ENCODE measurements at places on chromosomes 1 and 21.

GRCh38 chr1:94279462-94279861 is 42.1 kb upstream of the ARHGAP29 start:
- no peak for DNase-seq

GRCh38 chr1:19980314-19980713 is 896 bp upstream of the PLA2G2A start:
- DNase-seq: no peak

GRCh38 chr1:217133958-217134856 is 411.0 kb upstream of the ESRRG start:
- DNase-seq: peak; percentile 31

DNA sequence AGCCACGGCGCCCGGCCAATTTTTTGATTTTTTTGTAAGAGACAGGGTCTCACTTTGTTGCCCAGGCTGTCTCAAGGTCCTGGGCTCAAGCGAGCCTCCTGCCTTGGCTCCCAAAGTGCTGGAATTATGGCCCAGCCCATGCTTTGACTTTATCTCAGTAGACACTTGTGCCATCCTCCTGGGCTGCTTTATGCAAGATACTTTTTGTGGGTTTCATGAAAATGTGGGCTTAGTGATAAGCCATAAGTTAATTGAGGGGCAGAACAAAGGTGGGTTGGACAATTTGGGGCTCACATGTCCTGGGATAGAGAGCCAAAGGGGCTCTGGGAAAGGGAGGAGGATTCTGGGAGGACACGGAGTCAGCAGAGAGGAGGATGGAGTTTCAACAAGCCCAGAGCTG is 22.0 kb downstream of the ALPL start:
- no peak for DNase-seq

DNA sequence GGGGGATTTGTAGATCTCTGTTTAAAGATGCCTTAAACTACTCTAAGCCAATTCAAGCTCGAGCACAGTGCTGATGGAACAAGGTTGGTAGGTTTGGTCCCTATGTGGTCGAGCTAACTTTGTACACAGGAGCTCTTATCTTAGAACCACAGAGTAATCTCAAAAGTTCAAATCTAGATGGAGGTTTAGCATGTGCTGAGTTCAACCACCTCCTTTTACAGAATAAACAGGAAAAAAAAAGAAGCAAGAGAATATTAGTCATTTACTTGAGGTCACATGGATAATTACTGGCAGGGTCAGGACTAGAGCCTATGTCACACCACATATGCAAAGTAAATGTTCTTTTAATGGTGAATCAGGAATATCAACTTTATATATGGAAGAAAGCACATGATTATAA is 86.2 kb downstream of the DTL start:
- no peak for DNase-seq

DNA sequence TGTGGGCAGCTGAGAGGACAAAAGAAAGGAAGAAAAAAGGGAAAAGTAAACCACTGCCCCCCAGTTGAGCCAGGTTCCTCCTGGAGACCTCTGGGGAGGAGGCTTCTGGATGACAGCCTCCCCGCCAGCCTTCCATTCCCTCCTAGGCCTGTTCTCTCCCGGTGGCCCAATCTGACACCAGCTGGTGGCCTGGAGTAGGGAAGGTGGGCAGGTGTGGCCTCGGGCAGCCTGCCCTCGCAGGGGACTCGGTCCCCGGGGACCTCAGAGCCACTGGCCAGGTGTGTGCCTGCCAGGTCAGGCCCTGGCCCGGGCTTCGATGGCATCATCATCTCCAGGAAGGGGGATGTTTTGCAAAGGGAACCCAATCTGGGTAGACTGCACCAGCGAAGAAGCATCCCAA is 159.0 kb downstream of the CASZ1 start:
- no peak for DNase-seq

DNA sequence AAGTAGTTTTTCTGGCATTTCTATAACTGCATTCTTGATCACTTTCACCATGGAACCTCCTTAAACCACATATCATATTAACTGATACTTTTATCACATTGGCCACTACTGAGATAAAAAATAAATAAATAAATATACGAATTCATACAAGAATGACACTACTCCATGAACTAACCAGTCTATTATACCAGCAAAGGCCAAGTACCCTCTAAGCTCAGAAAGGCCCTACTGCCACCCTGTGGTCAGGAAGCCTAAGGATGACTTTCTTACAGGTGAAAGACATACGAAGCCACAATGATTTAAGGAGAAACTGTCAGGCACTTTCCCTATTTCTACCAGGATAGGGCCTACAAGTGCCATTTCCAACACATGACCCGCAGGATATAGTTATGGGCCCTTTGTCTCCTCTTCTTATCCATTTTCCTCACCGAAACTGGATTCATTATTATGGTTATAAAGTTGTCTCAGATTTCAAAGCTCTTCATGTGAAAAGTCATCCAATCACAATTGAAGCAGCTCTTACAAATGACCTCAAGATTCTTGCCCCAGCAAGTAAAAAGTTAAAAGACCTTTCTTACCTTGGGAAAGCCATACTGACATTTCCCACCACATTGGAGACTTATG is 23.9 kb downstream of the DNAJC8 start:
- peak; percentile 47 for DNase-seq

DNA sequence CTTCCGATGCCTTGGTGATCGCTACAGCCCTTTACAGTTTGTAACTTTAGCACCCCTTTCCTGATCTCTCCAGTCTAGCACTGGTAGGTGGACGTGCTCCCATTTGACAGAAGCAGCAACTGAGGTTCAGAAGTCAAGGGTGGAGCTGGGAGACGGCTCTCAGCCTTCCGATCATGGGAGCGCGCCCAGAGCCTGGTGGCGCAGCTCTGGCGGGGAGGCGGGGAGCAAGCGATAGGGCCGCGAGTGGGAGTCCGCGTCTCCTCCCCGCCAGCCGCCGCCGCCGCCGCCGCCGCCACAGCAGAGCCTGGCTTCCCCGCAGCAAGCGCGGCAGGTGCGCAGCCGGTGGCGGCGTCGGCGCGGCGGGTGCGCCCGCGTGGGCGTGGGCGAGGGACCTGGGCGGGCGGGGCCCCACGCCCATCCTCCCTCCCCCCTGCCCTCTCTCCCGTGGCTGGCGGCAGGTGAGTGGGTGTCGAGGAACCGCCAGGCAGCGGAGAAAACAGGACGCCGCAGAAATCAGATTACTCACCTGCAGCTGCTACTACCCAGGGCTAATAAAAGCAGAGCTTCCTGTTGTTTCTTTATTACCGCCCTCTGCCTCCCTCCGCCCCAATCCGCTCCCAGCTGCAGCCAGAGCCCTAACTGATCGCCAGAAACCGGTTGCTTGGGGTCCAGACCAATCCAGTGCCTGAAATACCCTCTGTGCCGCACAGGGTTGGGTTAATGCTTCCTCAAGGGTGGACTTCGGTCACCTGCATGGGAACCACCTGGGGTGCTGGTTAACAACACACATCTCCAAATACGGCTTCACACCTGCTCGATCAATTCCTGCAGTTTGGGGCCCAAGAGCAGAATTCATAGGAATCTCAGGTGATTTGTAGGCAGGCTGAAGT is 60.2 kb upstream of the ID3 start:
- no peak for DNase-seq

- DNase-seq: no peak
Observed at GRCh38 chr21:29682800-29683199, 257.0 kb downstream of the GRIK1 start.

- DNase-seq: peak; percentile 58
Observed at GRCh38 chr1:78839704-78840277, 166.7 kb downstream of the ADGRL4 start.

- DNase-seq: no peak
Observed at GRCh38 chr1:26234644-26235370, 807 bp downstream of the CEP85 start.

- no peak for DNase-seq
Observed at GRCh38 chr1:103218369-103218768, 110.0 kb upstream of the COL11A1 start.

GRCh38 chr1:245099401-245099800 is 55.4 kb upstream of the KIF26B start:
- no peak for DNase-seq

DNA sequence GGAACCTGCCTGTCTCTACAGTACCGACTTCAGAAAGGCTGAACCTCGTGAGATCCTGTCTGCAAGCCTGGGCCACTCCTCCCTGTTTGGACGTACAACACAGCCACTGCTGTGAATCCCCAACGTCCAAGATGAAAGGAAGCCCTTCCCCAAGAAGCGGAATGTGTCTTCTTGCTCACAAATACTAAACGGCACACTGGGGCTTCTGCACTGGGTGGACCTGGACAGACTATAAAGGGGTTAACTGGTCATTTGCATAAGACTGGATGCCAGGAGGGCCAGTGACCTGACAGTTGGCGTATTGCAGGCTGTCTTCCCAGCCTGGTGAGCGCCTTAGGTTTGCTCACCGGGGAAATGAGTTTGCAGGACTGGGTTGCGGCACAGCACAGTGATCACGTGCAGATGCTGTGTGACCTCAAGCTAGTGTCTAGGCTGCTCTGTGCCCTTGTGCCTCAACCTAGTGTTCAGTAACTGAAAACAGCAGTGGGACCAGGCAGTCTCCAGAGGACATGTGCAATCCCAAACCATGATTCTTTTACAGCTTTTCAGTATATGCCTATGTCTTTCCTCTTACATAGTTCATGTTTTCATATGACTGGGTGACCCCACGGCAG is 19.5 kb upstream of the AJAP1 start:
- DNase-seq: no peak

GRCh38 chr1:43279666-43280065 is 5.7 kb downstream of the C1orf210 start:
- no peak for DNase-seq

GRCh38 chr1:174809755-174810280 is 189.9 kb upstream of the CACYBP start:
- DNase-seq: no peak

- no peak for DNase-seq
Observed at GRCh38 chr1:204524986-204525385, 8.8 kb downstream of the MDM4 start.

GRCh38 chr1:31798433-31799195 is 17.2 kb downstream of the SPOCD1 start:
- no peak for DNase-seq

GRCh38 chr1:224563666-224564065 is 52.5 kb upstream of the CNIH3 start:
- no peak for DNase-seq

DNA sequence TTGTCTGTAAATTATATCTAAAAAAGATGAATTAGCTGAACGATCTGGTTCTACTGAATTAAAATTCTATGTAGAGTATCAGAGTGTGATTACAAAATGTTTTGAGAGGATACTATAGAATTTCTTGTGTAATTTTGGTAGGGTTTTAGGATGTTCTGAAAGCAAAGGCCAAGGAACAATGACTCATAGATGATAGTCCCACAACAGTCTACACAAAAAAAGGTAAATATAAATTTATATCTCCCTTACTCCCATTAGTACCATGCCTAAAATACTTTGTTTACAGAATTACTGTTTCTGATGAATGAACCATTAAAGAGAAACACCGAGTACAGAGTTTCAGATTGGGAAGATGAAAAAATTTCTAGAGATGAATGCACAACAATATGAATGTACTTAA is 9.5 kb downstream of the EDEM3 start:
- DNase-seq: no peak

- no peak for DNase-seq
Observed at GRCh38 chr1:229973297-229973612, 93.8 kb upstream of the GALNT2 start.

DNA sequence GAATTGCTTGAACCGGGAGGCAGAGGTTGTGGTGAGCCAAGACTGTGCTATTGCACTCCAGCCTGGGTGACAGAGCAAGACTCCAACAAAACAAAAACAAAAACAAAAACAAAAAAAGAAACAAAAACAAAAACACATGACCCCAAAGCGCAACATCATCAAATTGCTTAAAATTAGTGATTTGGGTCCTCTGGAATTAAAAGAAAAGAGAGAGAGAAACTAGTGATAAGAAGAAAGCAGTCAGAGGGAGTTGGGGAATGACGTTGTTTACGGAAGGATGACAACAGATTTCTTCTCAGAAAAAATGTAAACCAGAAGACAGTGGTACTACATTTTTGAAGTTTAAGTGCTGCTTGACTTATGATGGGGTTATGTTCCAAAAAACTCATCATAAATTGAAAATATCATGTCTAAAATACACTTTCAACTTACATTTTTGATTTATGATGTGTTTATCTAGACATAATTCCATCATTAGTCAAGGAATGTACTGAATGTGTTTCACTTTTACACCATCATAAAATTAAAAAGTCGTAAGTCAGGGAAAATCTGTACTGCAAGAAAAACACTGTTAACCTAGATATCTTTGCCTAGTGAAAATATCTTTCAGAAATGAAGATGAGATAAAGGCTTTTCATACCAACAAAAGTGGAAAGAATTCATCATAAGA is 88.0 kb downstream of the MT1HL1 start:
- no peak for DNase-seq

DNA sequence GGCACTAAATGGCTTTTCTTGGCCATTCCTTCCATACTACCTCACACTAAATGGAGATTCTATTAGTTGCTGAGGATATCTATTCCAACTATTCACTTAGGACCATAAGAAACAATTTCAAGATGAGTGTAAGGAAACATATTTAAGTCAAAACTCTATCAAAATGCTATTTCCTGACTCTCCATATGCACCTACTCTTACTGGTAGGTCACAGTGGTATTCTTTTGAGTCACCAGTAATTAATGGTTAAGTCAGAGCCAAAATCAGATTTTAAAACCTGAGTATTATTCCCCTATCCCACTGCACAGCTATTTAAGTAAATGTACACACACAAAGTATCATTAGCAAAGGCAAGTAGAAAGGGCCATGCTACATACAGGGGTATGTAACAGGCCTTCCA is 50.3 kb downstream of the ARID4B start:
- DNase-seq: no peak

DNA sequence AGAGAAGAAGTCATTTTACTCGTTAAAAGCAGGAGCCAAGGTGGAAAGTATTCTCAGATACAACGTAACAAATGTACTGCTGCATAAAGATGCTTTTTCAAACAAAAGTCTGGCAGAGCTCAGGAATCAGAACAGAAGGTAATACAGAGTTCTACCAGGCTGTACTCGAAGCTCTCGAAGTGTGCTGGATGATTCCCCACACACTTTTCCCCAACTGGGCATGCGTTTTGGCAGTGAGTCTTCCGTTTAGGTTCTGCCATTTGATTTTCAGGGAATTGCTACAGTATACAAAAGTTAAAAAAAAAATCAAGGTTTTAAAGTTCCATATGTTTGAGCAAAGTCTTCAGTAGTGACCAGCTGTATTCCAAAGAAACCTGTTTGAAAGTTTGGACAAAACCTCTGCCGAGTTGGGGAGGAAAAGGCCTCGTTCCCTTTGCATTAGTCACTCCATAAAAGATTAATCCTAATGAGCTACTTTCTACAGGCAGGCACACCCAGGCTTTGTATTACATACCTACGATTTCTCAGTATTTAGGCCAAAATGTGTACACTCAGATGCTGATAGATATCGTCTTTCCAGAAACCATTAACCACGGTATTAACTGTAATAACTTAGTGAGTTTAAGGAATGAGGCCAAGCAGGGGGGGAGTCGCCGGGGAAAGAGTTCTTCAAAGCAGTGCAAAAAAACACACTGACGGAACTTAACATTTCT is 477.1 kb downstream of the LMO4 start:
- no peak for DNase-seq

- DNase-seq: no peak
Observed at GRCh38 chr1:182101415-182102042, 40.0 kb upstream of the ZNF648 start.

GRCh38 chr1:56200442-56200841 is 378.9 kb downstream of the PLPP3 start:
- DNase-seq: no peak

All from endothelial cell (in vitro differentiated cells).